NCI-H510A (cell line): ENCODE measurements at places on chromosomes 12 and 14.

GRCh38 chr14:65303190-65303898, 109.2 kb upstream of the FUT8 start:
- no peak for DNase-seq

DNA sequence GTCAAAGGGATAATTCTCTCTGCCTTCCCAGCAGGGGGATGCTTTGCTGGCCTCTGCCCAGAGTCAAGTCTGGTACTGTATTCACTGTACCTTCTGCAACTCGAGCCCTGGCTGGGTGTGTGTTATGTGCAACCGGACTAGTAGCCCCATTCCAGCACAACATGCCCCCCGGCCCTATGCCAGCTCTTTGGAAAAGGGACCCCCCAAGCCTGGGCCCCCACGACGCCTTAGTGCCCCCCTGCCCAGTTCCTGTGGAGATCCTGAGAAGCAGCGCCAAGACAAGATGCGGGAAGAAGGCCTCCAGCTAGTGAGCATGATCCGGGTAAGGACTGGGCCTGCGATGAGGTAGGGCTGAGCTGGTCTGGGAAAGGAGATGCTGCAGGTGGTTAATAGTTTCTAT, 3.3 kb downstream of the RNF31 start:
- no peak for DNase-seq

DNA sequence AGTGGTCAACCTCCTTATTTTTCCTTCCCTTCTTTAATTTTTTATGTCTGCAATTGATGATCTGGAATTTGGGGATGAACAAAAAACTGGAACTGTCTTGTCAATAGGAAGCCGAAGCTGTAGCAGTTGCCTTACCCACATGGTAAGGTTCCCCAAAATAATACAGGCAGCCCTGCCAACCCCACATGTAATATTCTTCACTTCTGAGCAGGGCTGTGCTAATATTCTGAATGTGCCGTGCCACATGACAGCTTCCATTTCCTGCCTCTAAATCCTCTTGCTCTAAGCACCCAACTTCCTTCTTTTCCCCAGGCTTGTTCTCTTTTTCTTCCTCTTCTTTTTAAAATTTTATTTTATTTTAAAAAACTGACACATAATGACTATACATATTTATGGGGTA, 39.6 kb downstream of the GPATCH2L start:
- no peak for DNase-seq

DNA sequence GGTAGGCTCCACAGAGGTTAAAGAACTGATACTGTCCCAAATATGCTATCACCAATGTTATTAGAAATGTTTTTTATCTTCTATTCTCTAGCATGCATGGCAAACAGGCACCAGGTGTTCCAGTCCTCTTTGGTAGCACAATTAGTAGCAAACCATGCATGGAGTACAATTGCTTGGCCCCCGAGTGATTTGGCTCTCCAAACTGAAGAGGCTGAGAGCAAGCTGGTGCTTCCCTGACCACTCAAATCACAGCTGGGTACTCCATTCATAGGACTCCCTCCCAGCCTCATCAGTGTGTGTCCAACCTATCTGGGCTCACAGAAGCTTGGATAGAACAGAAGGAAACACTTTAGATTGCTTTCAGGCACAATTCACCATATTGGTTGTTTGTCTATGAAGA, 93.4 kb downstream of the DIO2 start:
- peak; percentile 73 for DNase-seq

- DNase-seq, result no peak
Observed at GRCh38 chr12:6241495-6241894, 41.3 kb downstream of the CD9 start.
